ENCODE measurements at places on chromosomes 4 and X.

GRCh38 chrX:16138108-16138427 is 14.7 kb downstream of the GRPR start:
- no peak for DNase-seq

DNA sequence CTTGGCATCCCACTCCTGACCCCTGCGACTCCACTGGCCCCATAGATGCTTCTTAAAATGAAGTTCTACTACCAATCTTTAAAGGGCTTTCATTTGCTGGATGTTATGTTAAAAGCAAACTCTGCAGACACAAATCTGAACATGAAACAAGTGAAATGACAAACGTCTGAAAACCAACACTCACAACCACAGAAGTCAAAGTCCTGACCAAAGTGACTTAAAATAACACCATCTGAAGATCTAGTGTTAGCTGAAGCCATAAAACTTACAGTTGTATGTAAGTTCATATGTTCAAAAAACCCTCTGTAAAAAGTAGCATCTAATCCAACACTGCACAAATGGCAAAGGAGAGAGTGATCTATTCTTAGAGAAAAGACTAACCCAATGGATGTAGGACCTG is 178.7 kb downstream of the SH3KBP1 start:
- DNase-seq: no peak

DNA sequence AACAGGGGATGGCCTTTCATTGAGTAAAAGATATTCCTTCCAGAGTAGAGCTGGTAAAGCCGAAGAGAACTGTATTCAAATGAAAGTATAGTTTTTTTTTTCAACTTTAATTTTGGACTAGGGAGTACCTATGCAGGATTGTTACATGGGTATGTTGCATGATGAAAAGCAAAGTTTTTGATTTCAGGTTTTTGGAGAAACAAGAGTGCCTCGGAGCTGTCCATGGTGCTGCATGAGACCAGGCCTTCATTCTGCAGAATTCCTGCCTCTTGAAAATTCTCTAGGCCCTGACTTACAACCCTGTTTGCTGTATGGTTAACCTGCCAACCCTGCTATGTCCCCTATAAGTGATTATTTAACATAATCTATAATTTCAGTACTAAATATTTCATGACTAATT is 1065.7 kb upstream of the FTHL17 start:
- no peak for DNase-seq

GRCh38 chr4:66923081-66923865 is 622.0 kb downstream of the CENPC start:
- DNase-seq: no peak

DNA sequence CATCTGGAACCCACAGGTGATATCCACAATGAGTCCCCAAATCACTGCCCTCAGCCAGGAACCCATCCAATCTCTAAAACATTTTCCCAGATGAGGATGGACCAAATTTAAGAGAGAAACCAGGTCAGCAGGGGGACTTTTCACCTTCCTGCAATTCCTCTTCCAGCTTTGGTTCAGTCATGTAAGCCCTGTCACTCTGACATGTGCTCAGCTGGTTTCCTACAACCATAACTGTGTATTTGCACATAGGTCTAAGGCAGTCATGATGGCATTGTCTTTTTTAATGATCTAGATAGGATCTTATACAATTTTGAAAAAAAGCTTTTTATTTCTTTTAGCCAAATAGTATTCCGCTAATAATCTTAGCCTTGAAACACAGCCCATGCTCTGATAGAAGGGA is 6.5 kb downstream of the CXXC4 start:
- DNase-seq: no peak

- no peak for DNase-seq
Measured at GRCh38 chr4:4416981-4417380, 30.1 kb downstream of the NSG1 start.

- DNase-seq: no peak
Measured at GRCh38 chr4:31075969-31076368, 355.8 kb downstream of the PCDH7 start.

DNA sequence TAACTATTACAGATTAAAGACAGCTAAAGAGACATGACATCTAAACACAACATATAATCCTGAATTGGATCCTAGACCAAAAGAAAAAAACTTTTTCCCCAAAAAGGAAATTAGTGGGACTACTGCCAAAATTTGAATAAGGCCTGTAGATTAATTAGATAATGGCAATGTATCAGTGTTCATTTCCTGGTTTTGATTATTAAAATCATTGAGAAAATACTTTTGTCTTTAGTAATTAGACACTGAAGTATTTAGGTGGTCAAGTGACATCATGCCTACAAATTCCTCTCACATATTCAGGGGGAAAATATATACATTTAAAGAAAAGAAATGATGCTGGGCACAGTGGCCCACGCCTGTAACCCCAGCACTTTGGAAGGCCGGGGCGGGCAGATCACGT is 10.4 kb upstream of the USO1 start:
- no peak for DNase-seq

- no peak for DNase-seq
Measured at GRCh38 chr4:78079726-78080430, 22.8 kb downstream of the FRAS1 start.

DNA sequence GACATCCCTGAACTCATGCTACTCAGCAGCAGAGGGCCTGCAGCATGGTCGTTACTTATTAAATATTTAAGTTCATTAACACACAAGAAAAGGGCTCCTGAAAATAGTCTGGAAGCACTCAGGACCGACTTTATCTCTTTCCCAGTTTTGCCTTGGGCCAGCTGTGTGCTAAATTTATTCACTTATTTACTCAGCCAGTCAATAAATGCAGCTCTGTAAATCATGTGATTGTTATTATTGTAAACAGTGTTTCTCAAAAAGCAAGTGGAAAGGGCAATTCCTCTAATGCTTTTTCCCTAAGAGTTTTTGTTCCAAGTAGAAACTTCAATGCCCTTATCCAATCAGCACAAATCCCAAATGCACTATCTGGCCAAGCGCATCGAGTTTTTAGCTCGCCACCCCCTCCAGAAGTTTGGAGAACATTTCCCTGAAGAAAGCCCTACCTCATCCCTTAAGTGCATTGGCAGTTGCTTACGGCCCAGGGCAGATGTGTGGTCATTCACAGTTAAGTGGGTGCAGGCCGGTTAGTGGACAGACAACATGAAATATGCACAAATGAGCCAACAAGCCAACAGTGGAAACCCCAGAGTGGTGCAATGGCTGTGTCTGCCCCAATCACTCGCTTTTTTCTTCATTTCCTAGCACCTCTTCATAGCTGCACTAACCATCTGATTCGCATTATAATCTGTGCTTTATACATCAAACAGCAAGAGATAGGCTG is 125.8 kb downstream of the SMIM20 start:
- DNase-seq: no peak

DNA sequence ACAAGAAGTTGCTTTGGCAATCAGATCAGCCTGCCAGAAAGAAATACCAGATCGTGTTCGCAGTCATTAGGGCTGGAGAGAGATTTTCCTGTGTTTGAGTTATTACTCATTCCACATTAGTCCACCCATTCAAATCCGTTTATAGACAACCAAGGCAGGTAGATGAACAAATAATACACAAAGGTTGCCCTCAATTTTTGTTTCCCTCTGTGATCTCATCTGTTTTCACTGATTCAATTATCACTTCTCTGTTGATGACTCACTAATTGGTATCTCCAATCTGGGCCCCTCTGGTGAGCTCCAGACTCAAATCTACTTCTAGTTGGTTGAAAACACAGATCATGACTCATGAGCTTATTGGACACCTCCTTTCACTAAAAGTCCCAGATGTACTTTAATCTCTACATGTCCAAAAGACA is 54.5 kb downstream of the CHM start:
- no peak for DNase-seq

DNA sequence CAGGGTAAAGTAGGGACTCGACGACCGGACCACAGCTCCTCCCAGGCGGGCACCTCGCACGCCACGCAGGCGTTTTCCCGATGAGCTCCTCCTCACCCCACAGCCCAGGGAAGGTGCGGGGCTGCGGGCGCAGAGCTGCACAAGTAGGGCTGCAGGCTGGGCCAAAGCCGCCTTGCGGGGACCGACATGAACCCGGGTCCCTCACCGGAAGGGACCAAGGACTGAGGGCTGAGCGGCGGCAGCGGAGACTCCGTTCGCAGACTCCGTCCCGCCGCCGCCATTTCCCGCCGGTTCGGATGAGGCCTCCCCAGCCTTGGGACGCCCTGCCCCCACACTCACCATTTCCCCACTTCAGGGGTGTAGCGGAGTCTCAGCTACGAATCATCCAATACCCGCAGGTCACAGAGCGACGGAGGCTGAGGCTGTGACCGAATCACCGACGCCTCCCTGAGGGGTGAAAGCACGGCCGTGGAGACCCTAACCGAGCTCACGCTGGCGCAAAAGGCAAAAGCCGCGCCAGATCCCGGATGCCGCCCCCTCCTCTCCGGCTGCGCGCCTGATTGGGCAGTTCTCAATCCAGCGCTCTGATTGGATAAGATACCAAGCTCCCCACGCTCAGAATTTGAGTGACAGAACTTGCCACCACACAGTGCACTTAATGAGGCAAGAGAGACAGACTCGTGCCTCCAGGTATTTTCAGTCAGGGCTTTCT is at the start of gene ZNF732:
TSS of gene ZNF732 (minus strand) at position 506 of the 712 bp plus-strand sequence. CDS start at position 342, 164 bp downstream.
- peak; percentile 31 for DNase-seq
